Left colon (tissue), 2 donors: ENCODE measurements at places on chromosomes 2 and 18. TPM values are rescaled to one million over a fixed set of nuclear protein-coding genes. Genes with fewer than 3 reads are reported as not detected.

GRCh38 chr2:100321866-100322820, at the start of gene LONRF2:
Gene LONRF2, minus strand, starts transcription at chr2:100322501. Its CDS starts 408 bp downstream, at chr2:100322093.
- peak; percentile 7 for DNase-seq

TFPI gene
- total RNA-seq: 23.2 TPM

GRCh38 chr18:35072616-35073015, 31.4 kb downstream of the MAPRE2 start:
- DNase-seq: no peak

- no peak for DNase-seq
Observed at GRCh38 chr2:206740800-206741199, 22.6 kb upstream of the DYTN start.

DNA sequence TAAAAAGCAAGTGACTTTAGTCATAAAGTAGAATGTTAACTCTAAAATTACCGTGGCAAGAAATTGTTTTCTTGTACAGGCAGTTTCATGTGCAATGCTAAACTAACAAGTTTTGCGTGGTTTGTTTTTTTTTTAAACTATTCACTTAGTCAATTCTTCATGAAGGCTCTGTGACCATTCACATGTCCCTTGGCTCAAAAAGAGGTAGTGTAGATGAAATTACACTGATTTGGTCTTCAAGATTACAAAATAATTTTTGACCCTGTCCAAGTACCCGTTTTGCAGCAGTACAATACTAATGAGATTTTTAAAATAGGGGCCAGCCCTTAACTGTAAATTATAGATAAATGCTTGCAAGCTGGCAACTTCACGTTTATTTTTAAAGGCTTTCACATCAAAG, 1.3 kb downstream of the TMEM131 start:
- DNase-seq: no peak

- no peak for DNase-seq
Observed at GRCh38 chr18:76145521-76146376, 349.3 kb downstream of the ZNF516 start.

DNA sequence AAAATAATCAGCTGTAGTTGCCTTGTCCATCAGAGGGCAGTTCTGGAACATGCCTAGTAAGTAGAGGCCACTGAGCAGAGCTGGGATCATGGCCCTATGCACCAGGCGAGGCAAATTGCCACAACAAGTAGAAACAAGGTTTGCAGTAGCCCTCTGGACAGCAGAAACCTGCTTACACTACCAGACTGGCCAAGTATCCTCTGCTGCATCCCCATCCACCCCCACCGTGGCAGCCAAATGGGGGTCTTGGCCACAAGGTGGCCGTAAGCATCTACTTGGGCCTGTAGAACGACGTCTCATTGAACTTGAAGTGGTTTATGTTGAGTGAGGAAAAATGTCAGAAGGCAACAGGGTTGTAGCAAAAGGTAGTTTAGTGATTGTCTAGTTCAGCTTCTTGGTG, 241.2 kb downstream of the ALPK2 start:
- no peak for DNase-seq

GRCh38 chr18:10401521-10401920, 52.9 kb upstream of the APCDD1 start:
- no peak for DNase-seq

TWIST2 gene
- total RNA-seq: 1.7 TPM

DNA sequence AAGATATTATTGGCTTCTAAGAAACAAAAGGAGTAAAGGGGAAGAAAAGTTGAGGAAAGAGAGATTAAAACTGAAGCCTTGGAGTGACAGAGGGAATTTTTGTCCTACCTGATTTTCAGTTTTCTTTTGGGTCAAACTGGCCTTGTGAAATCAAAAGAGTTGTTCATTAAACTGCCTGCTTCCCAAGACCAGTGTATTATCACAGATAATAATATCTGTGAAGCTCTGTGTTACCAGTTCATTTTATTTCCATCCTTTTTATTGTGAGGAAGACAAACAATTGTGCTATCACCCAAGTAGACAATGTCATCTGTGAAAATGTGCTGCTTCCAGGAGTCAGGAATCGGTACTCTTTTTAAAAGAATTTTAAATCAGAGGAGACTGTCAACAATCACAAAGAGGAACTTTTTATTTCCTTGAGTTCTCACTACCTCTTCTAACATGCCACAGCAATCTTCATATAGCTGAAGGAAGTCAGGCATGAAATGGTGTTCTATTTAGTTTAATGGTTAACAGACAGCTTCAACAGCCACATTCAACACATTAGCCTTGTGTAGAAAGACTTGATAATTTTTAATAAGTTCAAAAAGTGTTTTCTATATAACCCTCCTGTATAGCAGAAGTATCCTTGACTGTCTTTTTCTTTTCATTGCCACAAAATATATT, 554.8 kb downstream of the PIK3C3 start:
- DNase-seq: no peak

GRCh38 chr2:72603481-72603880, 222.4 kb downstream of the EXOC6B start:
- no peak for DNase-seq

GRCh38 chr2:151651274-151651673, 83.0 kb downstream of the NEB start:
- DNase-seq: no peak
